HuH-7 (cell line): ENCODE measurements at places on chromosomes 1 and 21.

GRCh38 chr1:47776667-47777131, 220.5 kb downstream of the TRABD2B start:
- no peak for DNase-seq

- DNase-seq: no peak
Observed at GRCh38 chr1:54096877-54097240, 43.5 kb downstream of the TCEANC2 start.

GRCh38 chr1:211895126-211895759, 64.7 kb upstream of the LPGAT1 start:
- DNase-seq: peak; percentile 83

GRCh38 chr1:157124855-157125254, 13.3 kb downstream of the ETV3 start:
- DNase-seq: no peak

DNA sequence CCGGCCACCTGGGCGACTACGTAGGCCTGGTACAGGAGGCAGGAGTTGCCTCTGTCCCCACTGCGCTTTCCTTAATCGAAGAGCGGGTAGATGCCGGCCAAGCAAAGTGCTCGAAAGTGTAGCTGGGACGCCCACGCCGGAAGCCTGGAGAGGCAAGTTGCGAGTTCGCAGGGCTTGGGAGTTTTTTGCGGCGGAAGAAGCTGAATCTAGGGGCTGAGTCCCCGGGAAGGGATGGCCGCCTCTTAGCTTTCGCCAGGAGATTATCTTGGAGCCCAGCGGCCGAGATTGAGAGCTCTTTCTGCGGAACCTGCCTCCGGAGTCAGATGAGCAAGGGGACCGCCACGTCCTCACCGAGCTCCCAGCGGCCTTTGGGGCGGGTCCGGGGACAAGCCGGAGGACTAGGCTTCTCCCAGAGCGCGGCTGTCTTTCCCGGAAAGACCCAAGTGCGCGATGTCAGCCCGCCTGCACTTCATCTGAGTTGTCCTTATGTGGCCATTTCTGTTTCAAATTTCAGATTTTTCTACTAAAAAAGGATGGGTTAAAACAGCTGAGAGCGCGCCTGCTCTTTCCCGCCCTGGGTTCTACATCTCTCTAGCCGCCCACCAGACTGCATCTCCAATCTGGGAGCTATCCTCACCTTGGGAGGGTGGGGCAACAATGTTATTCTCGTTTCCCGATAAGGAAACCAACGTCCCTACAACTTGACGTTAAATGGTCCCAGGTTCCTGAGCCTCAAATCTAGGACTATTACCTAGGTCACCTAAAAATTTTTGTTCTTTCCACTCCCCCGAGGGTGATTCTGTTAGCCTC, 12.4 kb upstream of the TBX15 start:
- DNase-seq: no peak

DNA sequence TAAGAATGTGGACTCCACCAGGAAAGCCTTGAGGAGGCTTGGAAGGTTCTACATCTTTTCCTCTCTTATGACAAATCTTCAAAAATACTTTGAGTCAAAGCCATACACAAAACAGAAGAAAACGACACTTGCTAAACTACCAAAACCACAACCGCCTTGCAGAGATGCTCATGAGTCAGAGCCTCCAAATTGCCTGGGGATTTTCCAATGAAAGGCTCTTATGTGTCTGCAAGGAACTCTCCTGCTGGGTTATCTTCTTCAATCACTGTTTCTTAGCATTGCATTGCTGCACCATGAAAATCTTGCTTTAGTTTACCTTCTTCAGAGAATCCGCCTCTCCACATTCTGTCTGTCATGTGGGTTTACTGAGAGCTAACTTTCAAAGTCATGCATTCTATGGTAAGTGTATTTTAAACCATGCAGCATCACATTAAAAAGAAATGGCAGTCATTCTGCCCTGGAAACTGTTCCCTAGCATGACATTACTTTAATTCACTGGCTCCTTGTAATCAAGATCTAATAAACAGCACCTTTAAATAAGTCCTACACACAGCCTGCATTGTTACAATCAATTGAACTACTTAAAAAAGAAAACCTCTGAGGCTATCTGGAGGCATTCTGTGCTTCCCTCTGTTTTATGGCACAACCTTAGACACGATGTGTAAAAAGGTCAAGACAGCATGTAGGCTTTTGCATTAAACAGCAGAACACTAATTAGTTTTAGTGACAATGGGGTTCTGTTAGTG, 210.0 kb upstream of the FOXD3 start:
- no peak for DNase-seq

DNA sequence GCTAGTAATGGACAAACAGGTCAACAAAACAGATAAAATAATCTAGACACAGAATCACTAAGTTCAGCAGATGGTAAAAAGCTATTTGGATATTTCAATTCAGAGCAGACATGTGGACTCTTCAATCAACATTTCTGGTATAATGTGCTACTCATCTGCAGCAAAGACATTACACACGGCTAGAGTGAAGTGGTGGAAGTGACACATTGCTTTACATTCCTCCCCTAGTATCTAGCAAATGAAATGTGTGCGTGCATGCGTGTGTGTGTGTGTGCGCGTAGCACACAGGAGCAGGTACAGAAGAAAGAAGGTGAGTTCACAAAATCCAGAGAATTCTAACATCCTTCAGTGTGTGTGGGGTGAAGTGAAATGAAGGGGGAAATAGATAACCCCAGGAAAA, 8.3 kb downstream of the AHCTF1 start:
- no peak for DNase-seq

DNA sequence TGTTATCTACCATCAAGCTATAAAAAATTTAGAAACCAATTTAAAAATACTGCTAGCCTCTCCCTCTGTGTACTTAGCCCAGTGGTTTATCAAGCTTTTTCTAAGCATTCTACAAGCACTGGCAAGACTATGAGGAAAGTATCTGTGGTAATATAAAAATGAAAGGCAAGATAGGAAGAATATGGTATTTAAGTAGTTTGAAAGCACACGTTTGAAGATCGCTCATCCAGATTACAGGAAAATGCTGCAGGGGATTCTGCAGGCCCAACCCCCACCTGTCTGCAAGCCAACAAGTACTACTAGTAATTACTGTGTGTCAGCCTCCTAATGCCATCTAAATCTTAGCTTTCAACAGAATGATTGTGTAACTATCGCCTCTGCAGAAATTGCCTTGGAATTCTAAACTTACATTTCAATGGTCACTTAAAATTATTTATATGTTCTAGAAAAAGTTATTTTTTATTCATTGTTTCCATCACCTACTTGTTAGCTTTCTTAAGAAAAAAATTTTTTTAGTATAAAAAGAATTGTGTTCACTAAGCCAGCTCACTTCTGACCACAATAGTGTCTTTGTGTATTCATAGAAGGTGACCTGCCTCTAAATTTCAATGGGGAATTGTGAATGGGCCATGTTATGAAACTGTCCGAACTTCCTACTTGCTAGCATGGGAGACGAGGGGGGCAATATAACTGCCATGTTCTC, 8.5 kb downstream of the ERRFI1 start:
- DNase-seq: no peak

GRCh38 chr1:57987523-57987922, 559.0 kb downstream of the OMA1 start:
- no peak for DNase-seq

DNA sequence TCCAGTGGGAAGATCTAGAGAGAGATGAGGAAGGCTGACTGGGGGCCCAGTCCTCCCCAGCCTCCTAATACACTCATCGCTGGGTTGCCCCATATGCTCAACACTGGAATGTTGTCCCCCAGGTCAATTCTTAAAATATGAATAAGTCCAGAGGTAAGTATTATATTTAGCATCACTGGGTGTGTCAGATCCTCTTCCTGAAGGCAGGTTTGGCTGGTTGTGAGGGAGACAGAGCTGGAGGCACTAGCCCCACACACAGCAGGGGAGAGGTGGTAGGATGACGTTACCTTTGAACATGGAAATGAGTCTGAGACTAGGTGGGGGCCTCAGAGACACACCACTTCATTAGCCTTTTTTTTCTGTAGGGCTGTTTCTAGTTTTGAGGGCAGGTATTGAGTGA, 42.6 kb downstream of the SLC44A3 start:
- no peak for DNase-seq

DNA sequence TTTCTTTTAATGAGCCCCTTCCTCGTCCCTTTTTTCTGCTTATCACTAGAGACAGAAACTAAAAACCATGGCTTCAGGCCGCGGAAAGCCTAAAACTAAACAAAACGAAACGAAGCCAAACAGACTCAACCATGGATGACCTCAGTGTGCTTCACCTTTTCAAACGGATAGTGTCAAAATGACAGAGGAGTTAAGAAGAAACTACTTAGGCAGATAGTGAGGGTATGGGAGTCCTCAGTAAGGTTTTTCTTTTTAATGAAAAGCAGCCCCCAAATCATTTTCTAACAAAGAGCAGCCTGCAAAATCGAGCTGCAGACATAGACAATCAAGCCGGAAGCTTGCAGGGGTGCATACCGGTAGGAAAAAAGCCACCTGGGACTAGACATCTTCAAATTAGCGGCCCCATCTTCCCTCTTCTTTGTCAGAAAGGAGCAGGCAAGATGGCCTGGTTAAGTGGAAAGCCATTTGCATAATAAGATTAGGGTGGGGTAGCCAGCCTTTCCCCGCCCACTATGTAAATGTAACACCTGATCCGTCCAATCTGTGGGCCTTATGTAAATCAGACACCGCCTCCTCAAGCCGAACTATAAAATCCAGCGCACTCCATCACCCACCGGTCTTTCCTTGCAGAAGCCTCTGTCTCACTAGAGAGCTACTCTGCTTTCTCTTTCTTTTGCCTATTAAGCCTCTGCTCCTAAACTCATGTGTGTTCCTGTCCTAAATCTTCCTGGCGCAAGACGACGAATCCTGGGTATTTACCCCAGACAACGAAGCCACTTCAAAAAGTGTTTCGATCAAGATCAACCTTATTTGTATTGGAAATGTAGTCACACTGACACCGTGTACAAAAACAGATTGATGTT, 6.2 kb upstream of the ERO1B start:
- DNase-seq: no peak

DNA sequence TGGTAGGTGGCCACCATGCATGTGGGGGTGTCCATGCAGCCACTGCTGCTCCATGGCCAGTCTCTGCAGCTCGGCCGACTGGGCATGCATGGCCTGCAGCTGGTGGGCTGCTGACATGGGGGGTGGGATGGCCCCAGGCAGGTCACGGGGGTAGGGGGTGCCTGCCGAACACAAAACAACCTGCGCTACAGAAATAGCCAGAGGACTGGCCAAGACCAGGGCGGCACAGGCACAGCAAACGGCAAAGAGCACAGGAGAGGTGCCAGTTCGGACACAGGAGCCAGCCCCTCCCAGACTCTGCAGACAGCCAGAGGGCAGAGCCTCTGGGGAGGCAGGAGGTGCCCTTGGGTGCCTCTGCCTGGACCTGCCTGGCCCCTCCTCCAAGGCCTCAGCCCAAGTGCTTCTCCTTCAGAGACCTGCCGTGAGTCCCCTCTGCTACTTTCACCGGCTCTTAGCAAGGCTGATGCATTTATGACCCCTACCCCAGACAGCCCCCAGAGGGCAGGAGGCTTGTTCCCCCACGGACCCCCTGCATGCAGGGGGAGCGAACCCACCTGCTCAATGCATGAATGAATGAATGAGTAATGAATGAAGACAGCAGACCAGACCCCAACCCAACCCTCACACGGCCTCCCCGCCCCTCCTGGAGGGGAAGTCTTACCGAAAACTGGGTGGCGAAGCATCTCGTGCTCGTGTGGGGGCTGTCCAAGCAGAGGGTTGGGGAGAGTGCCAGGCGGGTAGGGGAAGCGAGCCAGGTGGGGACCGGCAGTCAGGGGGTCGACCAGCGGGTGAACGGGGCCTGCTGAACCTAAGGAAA, 37.7 kb downstream of the SLC45A1 start:
- DNase-seq: no peak

- DNase-seq: no peak
Observed at GRCh38 chr1:108595507-108595906, 35.6 kb downstream of the EEIG2 start.

- no peak for DNase-seq
Observed at GRCh38 chr21:42044871-42045495, 26.1 kb upstream of the UMODL1 start.

DNA sequence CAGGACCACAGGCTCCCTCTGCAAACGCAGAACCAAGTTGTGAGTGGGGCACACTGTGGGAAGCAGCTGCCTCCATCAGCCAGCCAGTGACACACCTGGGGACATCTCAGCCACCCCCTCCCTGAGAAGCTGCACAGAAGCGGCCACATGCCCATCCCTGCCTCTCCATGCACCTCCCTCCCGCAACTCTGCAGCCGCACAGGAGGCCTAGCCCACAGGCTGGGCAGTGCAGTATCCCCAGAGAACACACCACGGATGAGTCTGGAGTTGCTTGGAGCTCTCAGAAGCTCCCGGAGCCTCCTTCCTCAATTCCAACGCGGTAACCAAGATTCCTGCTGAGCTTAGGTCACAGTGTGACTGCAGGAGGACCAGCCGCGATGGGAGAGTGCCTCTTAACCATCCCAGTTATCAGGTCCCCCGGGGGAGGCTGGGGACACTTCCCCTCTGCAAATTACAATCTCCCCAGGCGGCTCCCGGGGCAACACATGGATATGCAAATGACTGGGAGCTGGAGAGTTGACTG, 1.2 kb upstream of the WNT3A start:
- DNase-seq: peak; percentile 24

DNA sequence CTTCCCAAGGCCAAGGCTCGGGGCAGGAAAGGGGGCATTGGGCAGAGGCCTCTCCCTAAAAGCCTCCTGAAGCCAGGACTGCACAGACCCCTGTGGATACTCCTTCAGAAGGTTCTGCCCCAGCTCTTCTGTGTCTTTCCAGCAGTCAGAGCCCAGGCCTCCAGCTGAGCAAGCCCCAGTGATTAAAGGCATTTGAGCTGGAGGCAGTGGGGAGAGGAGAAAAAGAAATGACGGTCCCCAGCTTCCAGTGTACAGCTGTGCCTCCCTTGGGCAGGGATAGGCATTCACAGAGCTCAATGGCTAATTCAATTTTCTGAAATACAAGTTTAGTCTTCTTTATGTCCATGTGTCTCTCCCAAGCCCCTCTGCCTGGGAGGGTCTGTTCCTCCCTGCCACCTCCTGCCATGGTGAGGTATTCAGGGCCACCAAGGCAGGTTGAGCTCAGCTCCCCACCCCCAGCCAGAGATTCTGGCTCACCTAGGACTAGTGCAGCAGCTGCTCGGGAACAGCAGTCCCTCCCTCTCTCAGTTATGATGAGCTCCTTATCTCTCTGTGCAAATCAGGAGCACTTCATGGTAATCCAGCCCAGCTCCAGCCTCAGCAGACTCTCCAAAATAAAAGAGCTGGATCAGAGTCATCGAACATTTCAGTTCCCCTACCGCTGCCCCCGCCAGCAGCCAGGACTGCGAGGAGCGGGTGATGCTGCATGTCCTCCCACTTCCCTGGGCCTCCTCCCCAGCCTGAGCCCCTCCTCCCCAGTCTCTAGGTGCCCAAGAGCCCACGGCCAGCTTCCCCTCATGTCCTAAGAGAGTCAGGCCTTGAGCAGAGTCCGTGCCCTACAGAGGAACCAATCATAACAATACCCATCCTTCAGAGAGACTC, 208.4 kb upstream of the ZC3H12A start:
- DNase-seq: no peak

- peak; percentile 58 for DNase-seq
Observed at GRCh38 chr1:112508278-112509004, at the start of gene WNT2B. TSS of gene WNT2B (plus strand) at chr1:112508965. CDS start at chr1:112509263, 298 bp downstream.

- DNase-seq: no peak
Observed at GRCh38 chr1:145845144-145845513, 301 bp upstream of the NUDT17 start.

GRCh38 chr21:42066521-42066920, 4.6 kb upstream of the UMODL1 start:
- DNase-seq: no peak
